SK-N-DZ (cell line): ENCODE measurements at places on chromosomes 2 and 18.

DNA sequence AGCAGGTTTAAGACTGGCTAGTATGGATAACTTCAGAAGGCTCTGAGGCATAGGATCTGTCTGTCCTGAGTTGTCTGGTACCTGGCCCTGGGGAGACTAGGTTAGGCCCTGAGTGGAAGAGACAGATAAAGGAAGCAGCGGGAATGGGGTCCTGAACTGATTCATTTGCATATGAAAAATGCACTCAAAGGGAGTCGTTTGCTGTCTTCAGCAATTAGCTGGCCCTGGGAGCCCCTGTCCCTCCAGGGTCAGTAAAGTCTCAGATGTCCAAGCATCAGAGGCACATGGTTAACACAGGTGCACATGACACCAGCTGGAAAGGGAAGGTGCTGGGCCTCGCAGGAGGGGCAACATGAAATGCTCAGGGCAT is 172.4 kb downstream of the ACOXL start:
- DNase-seq: no peak

DNA sequence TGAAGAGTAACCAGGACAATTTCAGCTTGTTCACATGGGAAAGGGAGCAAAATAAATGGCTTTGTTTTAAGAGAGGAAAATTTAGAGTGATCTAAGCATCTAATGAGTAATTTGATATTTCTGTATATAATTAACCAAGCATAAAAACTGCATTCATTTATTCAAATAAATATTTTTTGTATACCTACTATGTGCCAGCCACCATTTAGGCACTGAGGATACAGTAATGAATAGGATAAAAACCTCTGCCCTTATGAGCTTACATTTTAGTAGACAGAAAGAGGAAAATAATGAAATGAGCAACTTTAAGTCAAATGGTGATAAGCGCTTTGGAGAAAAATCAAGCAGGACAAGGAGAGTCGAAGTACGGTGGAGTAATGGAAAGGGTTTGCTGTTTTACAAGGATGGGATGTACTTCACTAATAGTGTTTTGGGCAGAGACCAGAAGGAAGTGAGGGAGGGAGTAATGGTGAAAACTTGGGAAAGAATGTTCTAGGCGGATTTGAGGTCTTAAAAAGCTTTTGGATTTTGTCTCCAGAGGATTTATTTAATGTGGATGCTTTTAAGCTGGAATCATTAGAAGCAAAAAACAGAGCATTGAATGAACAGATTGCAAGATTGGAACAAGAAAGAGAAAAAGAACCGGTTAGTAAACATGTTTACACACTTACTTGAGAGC is 17.4 kb downstream of the NDC80 start:
- no peak for DNase-seq

- no peak for DNase-seq
Observed at GRCh38 chr18:79855147-79855933, 57.6 kb downstream of the KCNG2 start.

DNA sequence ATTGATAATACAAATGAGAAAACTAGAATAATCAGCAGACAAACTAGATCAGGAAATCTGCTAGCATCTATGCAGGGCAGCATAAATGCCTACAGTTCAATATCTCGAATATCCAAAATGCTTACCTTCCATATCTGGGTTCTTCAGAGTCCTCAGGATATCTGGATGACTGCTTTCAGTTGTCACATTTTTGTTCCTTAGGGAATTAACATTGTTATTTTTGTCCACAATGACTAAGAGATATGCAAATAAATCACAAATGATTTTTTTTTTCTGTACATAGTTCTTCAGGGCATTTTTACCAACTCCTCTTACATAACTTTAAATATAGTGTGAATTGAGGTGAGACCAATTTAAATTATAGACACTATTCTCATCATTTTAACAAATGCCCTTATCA is 80.9 kb downstream of the AQP4 start:
- no peak for DNase-seq

GRCh38 chr18:36470896-36471295 is 173.4 kb downstream of the FHOD3 start:
- no peak for DNase-seq

DNA sequence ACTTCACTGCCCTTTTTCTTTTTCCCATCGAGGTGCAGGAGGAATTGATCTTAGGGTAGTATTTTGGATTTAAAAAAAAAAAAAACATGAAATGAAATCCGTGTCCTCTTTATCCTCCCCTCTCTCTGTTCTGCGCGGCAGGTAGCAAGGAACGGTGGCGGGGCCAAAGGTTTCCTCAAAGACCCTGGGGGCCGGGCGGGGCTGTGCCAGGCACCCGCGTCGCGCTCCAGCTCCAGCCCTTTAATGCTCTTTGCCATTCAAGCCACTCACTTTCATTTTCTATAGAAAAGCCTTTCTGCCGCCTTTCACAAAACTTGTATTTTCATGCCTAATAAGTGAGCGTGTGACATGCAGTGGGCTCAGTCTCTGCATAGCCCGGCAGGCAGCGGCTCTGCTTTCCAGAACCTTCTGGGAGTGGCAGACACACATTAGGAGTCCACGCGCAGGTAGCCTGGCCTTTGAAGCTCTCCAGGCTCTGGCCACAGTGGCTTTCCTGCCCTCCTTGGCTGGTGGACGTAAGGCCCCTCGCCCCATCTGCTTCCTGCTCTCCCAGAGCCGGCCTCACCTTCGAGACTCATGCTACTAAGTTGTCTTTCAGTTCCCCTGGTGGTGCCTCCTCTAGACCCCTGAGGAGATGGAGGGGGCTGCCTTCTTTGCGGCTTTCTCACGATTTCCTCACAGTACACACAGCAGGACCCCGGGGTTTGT is 41.7 kb downstream of the AGAP1 start:
- DNase-seq: no peak

DNA sequence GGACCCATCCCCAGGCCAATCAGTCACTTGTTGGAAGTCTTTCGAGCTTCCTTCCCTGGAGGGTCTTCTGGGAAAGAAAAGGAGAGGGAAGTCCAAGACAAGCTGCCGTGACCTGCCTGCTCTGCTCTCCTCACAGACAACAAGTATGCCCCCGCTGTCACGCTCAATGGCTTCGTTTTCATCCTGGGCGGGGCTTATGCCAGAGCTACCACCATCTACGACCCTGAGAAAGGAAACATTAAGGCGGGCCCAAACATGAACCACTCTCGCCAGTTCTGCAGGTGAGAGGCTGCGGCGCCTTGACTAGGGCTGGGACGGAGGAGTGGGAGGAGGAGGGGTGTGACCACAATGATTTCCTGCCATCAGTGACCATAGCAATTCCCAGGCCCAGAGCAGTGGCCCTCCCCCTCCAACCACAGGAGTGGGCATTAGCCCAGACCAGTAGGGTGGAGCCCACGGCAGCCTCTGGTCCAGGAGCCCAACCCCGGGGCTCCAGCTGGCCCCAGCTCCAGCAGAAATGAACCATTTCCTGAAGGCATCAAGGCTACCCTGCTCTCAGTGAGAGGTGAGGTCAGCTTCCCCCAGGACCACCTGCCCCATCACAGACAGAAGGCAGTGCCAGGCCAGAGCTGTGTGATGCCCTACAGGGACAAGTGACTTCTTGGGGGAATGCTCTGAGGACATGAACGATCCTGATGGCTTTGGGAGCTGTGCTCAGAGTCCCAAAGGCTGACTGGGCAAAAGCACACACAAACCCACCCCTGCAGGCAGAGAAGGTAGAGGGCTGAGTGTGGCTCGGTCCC is 223.1 kb downstream of the ATAD2B start:
- DNase-seq: no peak

- no peak for DNase-seq
Observed at GRCh38 chr2:36329251-36329650, 26.3 kb upstream of the CRIM1 start.

DNA sequence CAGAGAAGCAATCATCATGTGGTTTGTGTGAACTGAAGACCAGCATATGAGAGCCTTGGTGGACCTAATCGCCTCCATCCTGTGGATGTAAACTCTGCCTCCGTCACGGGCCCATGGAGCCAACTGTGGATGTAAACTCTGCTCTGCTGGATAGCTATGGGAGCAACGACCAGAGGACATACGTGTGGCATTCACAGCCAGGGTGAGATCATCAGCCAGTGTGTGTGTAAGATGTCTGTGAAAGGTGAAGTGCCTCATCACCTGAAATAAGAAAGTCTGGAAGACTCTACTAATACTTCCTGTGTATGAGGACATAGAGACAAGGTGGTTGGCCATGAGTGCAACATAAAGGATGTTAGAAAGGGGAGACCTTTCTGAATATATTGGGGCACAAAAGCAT is 63.5 kb downstream of the CYB5A start:
- no peak for DNase-seq

DNA sequence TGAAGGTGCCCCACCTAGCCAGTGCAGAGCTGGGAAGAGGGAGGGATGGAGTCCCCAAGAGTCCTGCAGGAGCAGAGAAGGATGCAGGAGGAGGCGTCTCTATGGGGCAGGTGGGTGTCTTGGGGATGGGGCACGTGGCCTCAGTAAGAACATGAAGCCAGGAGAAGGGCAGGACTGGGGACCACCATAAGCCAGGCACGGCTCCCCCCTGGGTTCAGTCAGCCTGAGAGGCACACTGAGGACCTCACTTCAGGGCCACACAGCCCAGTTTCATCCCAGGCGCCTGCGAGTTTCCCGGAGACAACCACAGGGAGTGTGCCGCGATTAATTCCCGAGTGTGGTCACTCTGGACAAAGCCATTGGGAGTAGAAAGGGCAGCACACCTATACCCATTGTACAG is 120.3 kb downstream of the GYPC start:
- no peak for DNase-seq

- DNase-seq: no peak
Observed at GRCh38 chr18:67608615-67609273, 92.2 kb upstream of the DSEL start.

- no peak for DNase-seq
Observed at GRCh38 chr2:108229875-108230274, 9.9 kb upstream of the SULT1C3 start.

DNA sequence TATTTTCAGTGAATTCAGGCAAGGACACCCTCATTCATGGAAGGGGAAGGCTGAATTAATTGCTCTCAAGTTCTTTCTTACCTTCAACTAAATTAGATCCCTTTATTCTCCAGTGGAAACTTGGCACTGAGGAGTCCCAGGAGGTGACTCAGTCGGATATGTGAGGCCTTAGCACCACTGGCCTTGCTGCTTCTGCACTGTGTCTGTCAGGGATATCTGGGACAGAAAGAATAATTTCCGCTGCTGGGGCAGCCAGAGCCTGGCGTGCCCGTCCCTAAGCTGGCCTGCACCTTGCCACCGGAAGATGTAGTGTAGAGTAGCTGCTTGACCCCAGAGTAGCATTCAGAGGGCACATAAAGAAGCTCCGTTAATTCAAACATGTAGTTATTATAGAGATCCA is 53.4 kb downstream of the LIMS1 start:
- no peak for DNase-seq

- DNase-seq: no peak
Observed at GRCh38 chr2:236365258-236366048, 101.2 kb upstream of the ASB18 start.

GRCh38 chr2:99970292-99970868 is 172.0 kb downstream of the AFF3 start:
- no peak for DNase-seq

GRCh38 chr2:205787761-205788160 is 105.5 kb downstream of the NRP2 start:
- no peak for DNase-seq

- no peak for DNase-seq
Observed at GRCh38 chr18:35289727-35290093, 319 bp downstream of the ZSCAN30 start.

DNA sequence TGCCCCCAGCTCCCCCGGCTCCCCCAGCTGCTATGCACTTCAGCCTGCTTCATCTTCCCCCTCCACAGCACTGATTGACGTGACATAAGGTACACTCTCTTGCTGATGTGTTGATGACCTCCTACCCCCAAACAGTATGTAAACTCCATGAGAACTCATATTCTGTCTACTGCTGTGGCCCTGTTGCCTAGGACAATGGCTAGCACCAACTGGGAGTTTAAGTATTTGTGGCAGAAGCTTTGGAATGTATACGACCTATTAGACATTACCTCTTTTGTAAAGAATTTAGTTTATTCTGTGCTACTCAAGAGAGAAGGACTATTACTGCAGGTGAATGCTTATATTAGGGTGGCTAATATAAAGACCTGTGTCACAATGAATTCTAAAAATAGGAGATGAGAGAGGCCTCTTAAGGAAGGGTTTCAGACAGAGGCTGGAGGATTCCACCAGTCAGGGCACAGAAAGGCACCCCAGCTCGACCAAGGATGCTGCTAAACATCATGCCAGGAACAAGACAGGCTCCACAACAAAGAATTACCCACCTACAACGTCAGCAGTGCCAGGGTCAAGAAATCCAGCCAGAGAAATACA is 60.6 kb downstream of the CABYR start:
- DNase-seq: no peak

GRCh38 chr2:209642146-209642820 is 129.3 kb upstream of the UNC80 start:
- DNase-seq: no peak

GRCh38 chr18:33097126-33097525 is 324.3 kb upstream of the KLHL14 start:
- no peak for DNase-seq

DNA sequence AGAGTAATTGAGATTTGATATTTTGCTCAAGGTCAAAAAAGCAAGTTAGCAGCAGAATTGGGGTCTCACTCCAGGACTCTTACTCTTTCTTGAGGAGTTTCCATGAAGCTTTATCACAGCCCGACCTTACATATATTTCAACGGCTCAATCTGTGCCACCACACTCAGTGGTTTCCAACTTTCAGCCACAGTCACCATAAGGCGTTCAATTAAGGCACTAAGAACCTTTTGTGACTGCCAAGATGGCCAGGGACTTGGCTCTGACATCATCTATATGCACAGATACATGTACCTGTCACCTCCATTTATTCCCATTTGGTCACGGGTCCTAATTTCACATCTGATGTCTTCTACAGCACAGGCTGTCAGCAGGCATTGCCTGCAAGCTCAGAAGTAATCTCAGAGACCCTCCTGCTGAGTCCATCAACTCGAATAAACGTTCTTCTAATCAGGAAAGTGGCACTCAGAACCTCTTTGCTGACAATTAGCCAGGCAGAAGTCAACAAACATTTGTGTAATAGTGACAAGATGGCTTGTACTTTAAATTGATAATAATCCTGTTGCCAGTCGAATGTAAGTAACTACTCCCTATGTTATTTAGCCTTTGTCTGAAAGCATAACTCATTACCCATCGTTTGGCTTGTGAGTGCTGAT is 16.1 kb downstream of the DYTN start:
- no peak for DNase-seq

GRCh38 chr2:48356701-48357325 is 173.1 kb upstream of the STON1 start:
- DNase-seq: peak; percentile 15

DNA sequence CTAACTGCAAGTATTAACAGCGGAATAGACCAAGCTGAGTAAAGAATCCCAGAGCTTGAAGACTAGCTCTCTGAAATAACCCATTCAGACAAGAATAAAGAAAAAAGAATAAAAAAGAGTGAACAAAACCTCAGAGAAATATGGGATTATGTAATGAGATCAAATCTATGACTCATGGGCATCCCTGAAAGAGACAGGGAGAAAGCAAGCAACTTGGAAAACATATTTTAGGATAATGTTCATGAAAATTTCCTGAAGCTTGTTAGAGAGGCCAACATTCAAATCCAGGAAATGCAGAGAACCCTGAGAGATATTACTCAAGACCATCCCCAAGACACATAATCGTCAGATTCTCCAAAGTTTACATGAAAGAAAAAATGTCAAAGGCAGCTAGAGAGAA is 17.3 kb downstream of the PFN4 start:
- no peak for DNase-seq
